ENCODE measurements at places on chromosomes 1 and 21.

- no peak for DNase-seq
- H3K4me1 ChIP-seq: peaks cover 6% of the 10 kb centered on the region
- H3K36me3 ChIP-seq: no peaks in the 10 kb centered on the region
- H3K27ac ChIP-seq: no peak overlapping the region
- no peak overlapping the region for H3K4me3 ChIP-seq
These were observed 57.4 kb upstream of the MTF2 start for GRCh38 chr1:93021539-93022134.

DNA sequence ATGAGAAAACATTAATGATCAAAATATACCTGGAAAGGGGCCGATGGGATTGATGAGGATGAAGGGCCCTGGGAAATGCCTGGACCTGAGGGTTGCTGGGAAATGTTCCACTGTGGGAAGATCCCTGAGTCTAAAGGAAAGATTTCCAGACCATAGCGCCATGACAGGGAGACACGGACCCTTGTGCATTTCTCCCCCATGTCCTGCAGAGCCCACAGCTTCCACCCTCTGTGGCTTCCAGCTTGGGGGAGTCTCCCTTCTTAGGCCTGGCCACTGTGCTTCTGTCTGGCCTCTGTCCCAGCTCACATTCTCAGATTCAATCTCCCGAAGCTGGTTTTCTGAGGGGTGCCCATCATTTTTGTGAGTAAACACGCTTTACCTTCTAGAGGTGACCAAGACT is 1.0 kb upstream of the PRAMEF12 start:
- H3K4me1 ChIP-seq: no peaks in the 10 kb centered on the region
- no peak for DNase-seq
- no peak overlapping the region for H3K4me3 ChIP-seq
- H3K27me3 ChIP-seq: peaks cover 11% of the 10 kb centered on the region
- H3K27ac ChIP-seq: no peak overlapping the region

DNA sequence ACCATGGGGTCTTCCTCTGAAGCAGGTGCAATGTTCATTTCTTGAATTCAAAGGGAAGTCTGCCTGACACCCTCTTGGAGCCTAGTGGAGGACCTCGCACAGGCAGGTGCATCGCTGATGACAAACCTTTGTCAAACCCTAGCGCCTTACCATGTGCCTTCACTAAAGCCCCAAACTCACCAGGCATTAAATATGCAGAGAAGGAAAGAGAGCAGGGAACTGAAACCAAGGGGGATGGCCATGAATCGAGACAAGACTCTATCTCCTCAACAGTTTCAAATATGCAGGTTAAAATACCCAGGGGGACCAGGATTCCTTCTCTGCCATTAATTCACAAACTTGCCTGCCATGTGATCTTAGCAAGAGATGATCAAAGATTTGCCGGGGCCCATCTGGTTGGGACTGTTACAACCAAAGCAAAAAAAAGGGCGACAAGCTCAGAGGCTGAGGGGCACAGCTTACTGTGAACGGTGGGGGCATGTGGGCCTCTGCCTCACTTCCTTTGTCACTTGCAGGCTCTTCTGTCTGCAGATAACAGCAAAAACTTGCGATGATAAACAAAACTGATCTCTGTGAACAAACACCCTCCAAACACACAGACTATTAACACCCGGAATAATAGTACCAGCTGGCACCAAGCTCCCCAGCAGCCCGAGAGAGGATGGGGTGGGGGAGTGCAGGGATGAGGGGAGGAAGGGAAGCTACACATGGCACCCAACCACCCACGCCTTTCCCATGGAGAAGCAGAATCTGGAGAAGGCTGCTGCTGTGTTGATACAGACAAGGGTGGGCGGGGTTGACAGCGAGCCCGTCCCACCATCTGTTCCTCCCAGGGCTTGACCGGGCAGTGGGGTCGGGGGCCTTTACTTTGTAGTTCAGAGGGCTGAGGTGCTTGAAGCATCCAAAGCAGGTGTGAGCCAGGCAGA is 33.9 kb downstream of the TMEM63A start:
- no peak overlapping the region for H3K27ac ChIP-seq
- DNase-seq: no peak
- no peak overlapping the region for H3K4me3 ChIP-seq
- H3K27me3 ChIP-seq: no peaks in the 10 kb centered on the region

- H3K4me1 ChIP-seq: peaks cover 94% of the 10 kb centered on the region
- peaks cover 2% of the 10 kb centered on the region for H3K27me3 ChIP-seq
- peak overlapping the region; percentile 23 for H3K4me3 ChIP-seq
- DNase-seq: no peak
These were observed 79.0 kb downstream of the RUNX1 start for GRCh38 chr21:34970167-34970500.

DNA sequence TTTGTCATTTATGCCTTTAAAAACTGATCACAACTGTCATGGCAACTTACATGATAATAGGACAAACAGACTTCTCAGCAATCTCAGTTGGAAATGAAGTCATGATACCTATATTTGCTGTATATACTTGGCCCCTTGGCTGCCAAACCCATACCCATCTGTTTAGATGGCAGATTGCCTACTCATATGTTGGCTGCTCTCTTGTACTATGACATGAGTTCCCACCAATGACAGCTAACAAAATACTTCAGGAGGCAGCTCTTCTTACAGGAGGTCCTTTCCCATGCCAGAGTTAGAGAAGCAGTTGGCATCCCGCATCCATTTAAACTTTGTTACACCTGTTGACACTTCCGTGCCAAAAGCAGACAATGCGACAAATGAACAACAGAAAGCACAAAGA is 603.1 kb upstream of the ADGRL2 start:
- DNase-seq: no peak
- no peak overlapping the region for H3K27ac ChIP-seq
- no peaks in the 10 kb centered on the region for H3K27me3 ChIP-seq
- no peaks in the 10 kb centered on the region for H3K4me1 ChIP-seq
- no peak overlapping the region for H3K4me3 ChIP-seq
- no peaks in the 10 kb centered on the region for H3K36me3 ChIP-seq

DNA sequence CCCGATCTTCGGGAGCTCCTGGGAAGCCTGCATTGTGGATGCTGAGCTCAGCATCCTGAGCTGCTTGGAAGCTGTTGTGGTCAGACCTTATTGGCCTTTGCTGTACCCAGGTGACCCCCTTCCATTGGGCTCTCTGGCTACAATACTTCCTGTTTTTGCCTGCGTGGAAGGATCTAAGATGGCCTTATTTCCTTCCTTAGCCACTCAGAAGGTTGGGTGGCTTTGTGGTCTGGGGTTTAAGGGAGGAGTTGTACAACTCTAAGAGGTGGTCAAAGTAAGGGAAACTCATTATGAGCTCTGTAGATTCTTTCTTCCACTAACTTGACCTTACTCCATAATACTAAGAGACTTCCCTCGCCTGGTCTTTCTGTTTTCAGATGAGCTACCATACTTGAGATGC is 17.7 kb downstream of the PFKFB2 start:
- no peak overlapping the region for H3K4me3 ChIP-seq
- no peak overlapping the region for H3K27ac ChIP-seq
- peaks cover 3% of the 10 kb centered on the region for H3K27me3 ChIP-seq
- peaks cover 31% of the 10 kb centered on the region for H3K4me1 ChIP-seq

GRCh38 chr1:30892671-30893073 is 15.9 kb downstream of the SDC3 start:
- no peaks in the 10 kb centered on the region for H3K4me1 ChIP-seq
- H3K27ac ChIP-seq: no peak overlapping the region

DNA sequence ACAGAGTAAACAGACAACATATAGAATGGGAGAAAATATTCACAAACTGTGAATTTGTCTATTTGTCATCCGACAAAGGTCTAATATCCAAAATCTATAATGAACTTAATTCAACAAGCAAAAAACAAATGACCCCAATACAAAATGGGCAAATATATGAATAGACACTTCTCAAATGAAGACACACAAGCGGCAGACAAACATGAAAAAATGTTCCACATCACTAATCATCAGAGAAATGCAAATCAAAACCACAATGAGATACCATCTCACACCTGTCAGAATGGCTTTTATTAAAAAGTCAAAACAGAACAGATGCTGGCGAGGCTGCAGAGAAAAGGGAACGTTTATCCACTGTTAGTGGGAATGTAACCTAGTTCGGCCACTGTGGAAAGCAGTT is 72.7 kb downstream of the SMYD3 start:
- H3K27me3 ChIP-seq: peaks cover 2% of the 10 kb centered on the region
- H3K27ac ChIP-seq: no peak overlapping the region
- no peak overlapping the region for H3K4me3 ChIP-seq
- H3K4me1 ChIP-seq: no peaks in the 10 kb centered on the region
- H3K36me3 ChIP-seq: no peaks in the 10 kb centered on the region
- DNase-seq: no peak

GRCh38 chr1:40185951-40186864 is 25.0 kb downstream of the RLF start:
- H3K36me3 ChIP-seq: peaks cover 22% of the 10 kb centered on the region
- H3K4me3 ChIP-seq: peak overlapping the region; percentile 72
- peak; percentile 21 for DNase-seq

DNA sequence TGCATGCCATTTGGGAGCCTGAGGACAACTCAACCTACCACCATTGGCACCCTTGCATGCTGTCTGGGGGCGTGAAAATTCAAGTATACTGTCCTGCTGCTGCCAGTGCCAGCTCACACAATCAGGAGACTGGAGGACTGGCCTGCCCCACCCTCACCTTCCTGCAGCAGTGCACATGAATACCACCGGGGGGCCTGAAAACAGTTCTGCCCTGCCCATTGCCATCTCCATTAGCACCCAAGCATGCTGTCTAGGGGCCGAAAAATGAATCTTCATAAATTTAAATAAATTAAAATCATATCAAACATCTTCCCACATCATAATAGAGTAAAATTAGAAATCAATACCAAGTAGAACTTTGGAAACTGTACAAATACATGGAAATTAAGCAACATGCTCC is 322.1 kb upstream of the TMPRSS15 start:
- DNase-seq: no peak
- no peaks in the 10 kb centered on the region for H3K4me1 ChIP-seq
- H3K27ac ChIP-seq: no peak overlapping the region
- H3K36me3 ChIP-seq: no peaks in the 10 kb centered on the region
- no peak overlapping the region for H3K4me3 ChIP-seq

DNA sequence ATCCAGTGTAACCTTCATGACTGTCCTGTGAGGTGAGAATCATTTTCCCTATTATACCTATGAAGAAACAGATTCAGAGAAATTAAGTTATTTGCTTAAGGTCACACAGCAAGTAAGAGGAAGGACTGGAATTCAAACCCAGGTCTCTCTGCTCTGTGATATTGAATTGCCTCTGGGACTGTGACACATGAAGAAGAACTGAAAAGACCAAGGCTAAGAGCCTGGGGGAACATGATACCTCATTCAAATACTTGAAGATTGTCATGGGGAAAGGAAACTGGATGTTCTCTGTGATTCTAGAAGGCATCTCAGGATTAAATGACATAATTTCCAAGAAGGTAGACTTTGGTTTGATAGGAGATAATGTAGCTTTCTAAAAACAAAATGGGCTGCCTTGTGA is 3.6 kb downstream of the WDTC1 start:
- no peak overlapping the region for H3K27ac ChIP-seq
- DNase-seq: no peak
- H3K27me3 ChIP-seq: no peaks in the 10 kb centered on the region
- H3K4me3 ChIP-seq: no peak overlapping the region
- no peaks in the 10 kb centered on the region for H3K36me3 ChIP-seq

DNA sequence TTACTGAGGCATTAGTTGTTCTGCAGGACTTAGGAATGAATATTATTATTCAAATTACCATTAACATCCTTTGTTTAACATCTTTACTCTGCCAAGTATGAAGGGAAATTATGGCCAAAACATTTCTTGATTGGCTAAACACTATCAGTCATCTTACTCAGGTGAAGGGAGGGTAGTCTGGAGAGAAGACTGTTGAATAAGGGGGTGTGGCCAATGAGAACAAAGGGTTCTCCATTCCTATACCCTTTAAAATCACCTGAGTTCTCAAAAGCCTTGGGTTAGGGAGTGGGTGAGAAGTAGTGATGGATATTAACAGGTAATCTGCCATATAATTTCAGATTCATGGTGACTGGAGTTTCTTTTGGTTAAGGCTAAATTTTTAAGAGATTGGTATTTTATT is 19.3 kb downstream of the CRYZL1 start:
- DNase-seq: no peak
- no peaks in the 10 kb centered on the region for H3K27me3 ChIP-seq
- no peaks in the 10 kb centered on the region for H3K4me1 ChIP-seq
- H3K36me3 ChIP-seq: peaks cover 10% of the 10 kb centered on the region

- H3K27me3 ChIP-seq: peaks cover 19% of the 10 kb centered on the region
- H3K36me3 ChIP-seq: no peaks in the 10 kb centered on the region
- no peak overlapping the region for H3K27ac ChIP-seq
- no peak overlapping the region for H3K4me3 ChIP-seq
- no peaks in the 10 kb centered on the region for H3K4me1 ChIP-seq
- no peak for DNase-seq
These were observed 29.8 kb downstream of the COL6A1 start for GRCh38 chr21:46011267-46011967.

DNA sequence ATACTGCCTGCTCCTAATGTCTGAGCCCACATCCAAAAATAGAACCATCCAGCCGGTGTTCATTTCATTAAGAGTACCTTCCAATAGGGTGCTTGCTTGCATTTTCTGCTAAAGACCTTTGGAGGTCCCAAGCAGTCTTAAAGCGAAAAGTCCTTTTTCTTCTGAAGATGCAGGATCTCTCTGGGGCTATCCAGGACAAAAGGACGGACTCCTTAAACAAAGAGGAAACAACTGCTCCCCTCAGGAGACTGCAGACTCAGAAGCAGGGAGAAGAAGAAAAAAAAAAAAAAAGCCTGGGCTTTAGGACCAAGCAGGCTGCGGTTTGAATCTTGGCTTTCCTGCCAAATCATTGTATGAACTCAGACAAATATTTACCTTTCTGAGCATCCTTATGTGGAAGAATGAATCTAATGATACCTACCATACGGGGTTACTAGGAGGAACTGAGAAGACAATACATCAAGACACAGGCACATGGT is 204.0 kb downstream of the PLPP3 start:
- H3K4me1 ChIP-seq: no peaks in the 10 kb centered on the region
- DNase-seq: no peak
- no peaks in the 10 kb centered on the region for H3K36me3 ChIP-seq
- H3K27me3 ChIP-seq: peaks cover 3% of the 10 kb centered on the region
- H3K27ac ChIP-seq: no peak overlapping the region
- H3K4me3 ChIP-seq: no peak overlapping the region

GRCh38 chr1:202204065-202204464 is 10.5 kb downstream of the LGR6 start:
- H3K4me1 ChIP-seq: no peaks in the 10 kb centered on the region
- peaks cover 6% of the 10 kb centered on the region for H3K27me3 ChIP-seq
- no peak for DNase-seq
- H3K27ac ChIP-seq: no peak overlapping the region

DNA sequence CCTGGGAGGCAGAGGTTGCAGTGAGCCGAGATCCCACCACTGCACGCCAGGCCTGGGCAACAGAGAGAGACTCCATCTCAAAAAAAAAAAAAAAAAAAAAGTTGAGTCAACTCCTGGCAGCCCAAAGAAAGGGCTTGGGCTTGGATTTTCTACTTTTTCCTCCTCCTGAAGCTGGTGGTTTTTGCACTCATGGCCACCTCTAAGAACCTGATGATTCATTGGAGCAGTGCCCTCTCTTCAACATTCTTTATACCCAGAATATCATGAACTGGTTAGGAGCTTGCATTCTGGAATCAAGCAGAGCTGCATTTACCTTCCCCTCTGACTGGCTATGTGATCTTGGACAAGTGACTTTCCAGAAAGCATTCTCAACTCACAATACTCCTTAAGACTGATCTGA is 3.5 kb upstream of the ACTA1 start:
- no peak for DNase-seq
- H3K27ac ChIP-seq: no peak overlapping the region
- no peak overlapping the region for H3K4me3 ChIP-seq
- peaks cover 30% of the 10 kb centered on the region for H3K36me3 ChIP-seq

Measured in activated T-helper 1 cell treated with anti-CD3 and anti-CD28 coated beads, Interleukin-12 subunit alpha, Interleukin-12 subunit beta, Interleukin-2, Interleukin-4 antibody, amounts not matched to agents 30 ng/mL and 10 ng/mL and 1 ng/mL, durations not matched to agents 14 hours and 24 hours and 36 hours (primary cell).